GM12878 (cell line): ENCODE measurements at places on chromosomes 1 and 21. TPM values are rescaled to one million over a fixed set of nuclear protein-coding genes. Genes with fewer than 3 reads are reported as not detected.

DNA sequence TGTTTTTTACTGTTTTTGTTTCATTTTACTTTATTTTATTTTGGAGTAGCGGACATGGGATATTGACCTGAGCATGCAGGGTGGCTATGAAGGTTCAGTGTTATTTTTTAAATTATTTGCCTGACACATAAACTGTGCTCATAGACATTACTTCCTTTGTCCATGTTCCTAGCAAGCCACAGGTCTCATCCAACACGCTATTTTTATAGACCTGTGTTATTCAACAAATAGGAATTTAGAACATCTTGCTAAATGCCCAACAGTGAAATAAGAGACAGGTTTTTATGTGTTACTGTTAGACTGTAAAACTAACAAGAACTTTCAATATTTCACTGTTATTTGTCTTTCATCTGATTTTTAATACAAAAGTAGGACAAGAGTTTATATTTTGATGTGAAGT, 756.4 kb downstream of the KCNT2 start:
- H3K4me1 ChIP-seq = no peaks in the 10 kb centered on the region
- DNase-seq = no peak
- no peaks in the 10 kb centered on the region for H3K27me3 ChIP-seq
- H3K27ac ChIP-seq = no peak overlapping the region

DNA sequence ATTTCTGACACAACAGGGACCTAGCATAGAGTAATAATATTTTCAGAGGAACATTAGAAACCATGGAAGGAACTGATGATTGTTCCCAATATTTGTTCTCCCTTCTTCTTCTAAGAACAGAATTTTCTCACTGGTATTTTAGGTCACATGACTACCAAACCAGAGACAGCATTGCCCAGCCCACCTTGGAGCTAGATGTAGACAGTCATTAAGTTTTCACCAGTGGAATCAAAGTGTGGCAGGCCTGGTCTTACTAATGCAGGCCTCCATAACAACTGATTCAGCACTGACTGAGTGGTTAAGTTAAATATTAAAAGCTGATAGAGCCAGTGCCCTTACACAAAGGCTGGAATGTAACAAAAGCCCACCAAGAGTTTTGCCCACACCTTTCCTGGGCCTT, 244.4 kb downstream of the ZNF648 start:
- H3K27me3 ChIP-seq = no peaks in the 10 kb centered on the region
- no peak overlapping the region for H3K4me3 ChIP-seq
- H3K36me3 ChIP-seq = no peaks in the 10 kb centered on the region
- H3K4me1 ChIP-seq = no peaks in the 10 kb centered on the region
- H3K27ac ChIP-seq = no peak overlapping the region

- no peak for DNase-seq
- no peaks in the 10 kb centered on the region for H3K36me3 ChIP-seq
- no peak overlapping the region for H3K4me3 ChIP-seq
- no peaks in the 10 kb centered on the region for H3K4me1 ChIP-seq
- no peak overlapping the region for H3K27ac ChIP-seq
These were observed 27.0 kb downstream of the TGFB2 start for GRCh38 chr1:218371927-218372672.

CASZ1 gene
- total RNA-seq = 9.8 and 11.8 TPM in 2 replicates

- H3K4me1 ChIP-seq = no peaks in the 10 kb centered on the region
- H3K36me3 ChIP-seq = no peaks in the 10 kb centered on the region
- no peaks in the 10 kb centered on the region for H3K27me3 ChIP-seq
- H3K27ac ChIP-seq = no peak overlapping the region
These were observed 369.4 kb downstream of the KCNH1 start for GRCh38 chr1:210764536-210764935.

DNA sequence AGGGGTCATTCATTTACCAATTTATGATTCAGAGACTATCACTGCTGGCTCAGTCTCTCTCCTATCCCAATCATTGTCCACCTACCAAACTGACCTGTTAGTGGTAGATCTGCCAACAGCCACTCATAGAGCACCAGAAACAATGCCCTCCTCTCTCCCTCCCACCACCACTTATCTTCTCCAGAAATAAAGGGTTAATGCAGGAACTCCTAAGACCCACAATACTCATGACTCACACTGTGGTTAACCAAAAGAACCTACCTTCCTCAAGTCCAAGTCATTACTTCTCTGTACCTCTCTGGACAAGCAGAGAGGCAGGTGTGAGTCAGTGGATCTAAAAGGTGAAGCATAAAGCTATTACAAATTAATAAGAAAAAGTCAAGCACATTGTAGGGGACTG, 40.9 kb upstream of the CAMK1G start:
- H3K4me1 ChIP-seq = no peaks in the 10 kb centered on the region
- H3K27me3 ChIP-seq = no peaks in the 10 kb centered on the region
- no peak for DNase-seq
- H3K27ac ChIP-seq = no peak overlapping the region
- H3K36me3 ChIP-seq = no peaks in the 10 kb centered on the region
- H3K4me3 ChIP-seq = no peak overlapping the region

GRCh38 chr1:226063977-226064815, 1.7 kb downstream of the H3-3A start:
- H3K36me3 ChIP-seq = peaks cover 35% of the 10 kb centered on the region
- no peaks in the 10 kb centered on the region for H3K27me3 ChIP-seq
- H3K4me3 ChIP-seq = peak overlapping the region; percentile 87
- H3K27ac ChIP-seq = peak overlapping the region; percentile 97
- H3K4me1 ChIP-seq = peaks cover 11% of the 10 kb centered on the region
- DNase-seq = no peak

UTP11 gene
- total RNA-seq = 39.6 and 41.8 TPM in 2 replicates
